ENCODE measurements at places on chromosomes 7 and 10.

- DNase-seq = no peak
Measured at GRCh38 chr7:157671358-157672255, 334.8 kb downstream of the DNAJB6 start.

DNA sequence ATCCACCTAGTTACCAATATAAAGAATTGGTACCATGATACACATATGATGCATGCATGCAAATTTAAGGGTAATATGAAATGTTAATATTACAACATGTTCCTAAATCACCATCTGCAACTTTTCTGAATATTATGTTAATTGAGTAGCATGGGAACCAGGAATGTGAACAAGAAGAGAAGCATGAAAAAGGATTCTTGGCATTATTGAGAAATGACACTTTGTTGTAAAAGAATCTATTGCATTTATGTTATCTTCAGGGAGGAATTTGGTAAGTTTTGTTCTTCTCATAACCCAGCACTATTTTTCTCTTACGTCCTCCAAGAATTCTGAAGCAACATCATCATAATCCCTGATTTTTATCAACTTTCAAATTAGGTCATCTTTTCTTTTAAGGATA, 159.9 kb upstream of the SLC25A13 start:
- DNase-seq = no peak

DNA sequence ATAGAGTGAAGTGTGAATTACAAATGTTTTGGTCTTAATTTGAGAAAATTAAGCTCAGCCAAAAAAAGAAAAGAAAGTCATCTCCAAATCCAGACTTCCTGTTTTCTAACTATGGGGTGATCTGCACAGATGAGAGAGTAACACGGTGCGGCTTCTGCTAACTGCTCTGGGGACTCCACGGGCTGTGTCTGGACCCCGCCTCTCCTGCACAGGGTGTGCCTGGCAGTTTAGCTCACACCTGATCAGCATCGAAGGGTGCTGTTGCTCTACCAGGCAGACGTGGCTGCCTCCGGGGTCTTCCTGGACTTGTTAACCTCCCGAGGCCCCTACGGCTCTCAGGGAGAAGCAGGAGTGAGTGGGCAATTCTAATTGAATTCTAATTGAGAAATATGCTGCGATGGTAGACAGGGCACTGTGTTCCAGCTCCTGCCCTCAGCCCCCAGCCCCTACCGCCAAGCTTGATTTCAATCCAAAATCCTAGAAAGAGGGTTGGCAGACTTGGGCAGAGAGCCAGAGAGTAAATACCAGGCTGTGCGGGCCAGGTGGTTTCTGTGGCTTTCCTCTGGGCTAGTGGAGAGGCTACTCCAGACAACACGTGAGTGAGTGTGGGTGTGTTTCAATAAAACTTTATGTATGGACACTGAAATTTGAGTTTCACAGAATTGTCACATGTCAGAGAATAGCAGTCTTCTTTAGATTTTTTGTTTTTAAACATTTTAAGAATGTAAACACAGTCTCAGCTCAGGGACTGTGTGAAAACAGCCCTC, 13.4 kb downstream of the SHH start:
- DNase-seq = no peak

DNA sequence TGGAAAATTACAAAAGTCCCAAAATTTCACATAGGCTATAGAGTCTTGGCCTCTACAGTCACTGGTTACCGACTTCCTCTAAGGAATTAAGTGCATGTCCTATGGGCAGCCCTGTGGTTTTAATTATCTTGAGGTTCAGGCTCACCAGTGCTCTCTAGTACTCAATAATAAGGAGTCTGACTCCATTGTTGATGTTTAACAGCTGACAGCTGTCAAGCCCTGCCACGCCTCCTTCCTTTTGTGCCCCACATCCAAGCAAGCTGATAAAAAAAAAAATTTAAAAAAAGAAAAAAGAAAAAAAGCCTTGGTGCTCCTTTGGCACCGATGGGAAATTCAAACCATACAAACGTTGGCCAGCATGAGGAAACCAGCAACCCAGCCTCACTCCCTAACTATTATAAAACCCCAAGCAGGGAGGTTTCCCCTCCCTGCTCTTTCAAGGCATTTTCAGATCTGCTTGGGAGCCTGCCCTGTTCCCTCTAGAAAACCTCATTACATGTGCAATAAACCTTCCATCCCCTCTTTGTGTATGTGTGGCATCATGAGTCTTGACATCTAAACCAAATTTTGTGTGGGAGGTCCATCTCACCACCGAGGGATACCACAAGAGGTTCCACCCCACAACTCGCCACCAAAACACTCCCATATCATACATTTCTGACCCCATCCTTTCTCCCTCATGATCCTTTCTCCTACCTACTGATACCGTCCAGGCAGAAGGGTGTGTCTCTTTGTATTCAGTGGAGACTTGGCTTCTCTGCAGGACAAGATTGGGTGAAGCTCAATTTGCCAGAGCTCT, 70.9 kb upstream of the CCDC71L start:
- DNase-seq = no peak

DNA sequence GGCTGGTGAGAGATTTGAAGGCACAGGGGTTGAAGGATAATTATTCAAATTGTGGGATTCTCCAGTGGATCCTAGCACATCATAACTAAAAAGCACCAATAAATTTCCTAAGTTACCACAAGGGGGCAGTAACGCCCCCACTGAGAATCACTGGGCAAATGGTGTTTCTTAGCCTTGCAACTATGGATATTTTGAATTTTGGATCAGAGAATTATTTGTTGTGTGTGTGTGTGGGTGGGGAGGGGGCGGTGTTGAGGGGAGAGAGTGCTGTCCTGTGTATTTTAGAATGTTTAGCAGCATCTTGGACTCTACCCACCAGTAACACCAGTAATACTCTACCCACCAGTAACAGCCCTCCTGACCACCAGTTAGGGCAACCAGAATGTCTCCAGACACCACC, 63.3 kb upstream of the PRKG1 start:
- DNase-seq = no peak
